ENCODE measurements at places on chromosomes 2 and 18.

DNA sequence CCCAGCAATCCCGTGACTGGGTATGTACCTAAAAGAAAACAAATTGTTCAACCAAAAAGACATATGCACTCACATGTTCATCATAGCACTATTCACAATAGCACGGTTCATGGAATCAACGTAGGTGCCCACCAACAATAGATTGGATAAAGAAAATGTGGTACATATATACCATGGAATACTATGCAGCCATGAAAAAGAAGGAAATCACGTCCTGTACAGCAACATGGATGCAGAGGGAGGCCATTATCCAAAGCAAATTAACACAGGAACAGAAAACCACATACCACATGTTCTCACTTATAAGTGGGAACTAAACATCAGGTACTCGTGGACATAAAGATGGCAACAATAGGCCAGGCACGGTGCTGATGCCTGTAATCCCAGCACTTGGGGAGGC is 207.9 kb upstream of the TNP1 start:
- H3K4me3 ChIP-seq, result no peak overlapping the region
- no peak for DNase-seq
- H3K4me1 ChIP-seq, result peaks cover 6% of the 10 kb centered on the region

DNA sequence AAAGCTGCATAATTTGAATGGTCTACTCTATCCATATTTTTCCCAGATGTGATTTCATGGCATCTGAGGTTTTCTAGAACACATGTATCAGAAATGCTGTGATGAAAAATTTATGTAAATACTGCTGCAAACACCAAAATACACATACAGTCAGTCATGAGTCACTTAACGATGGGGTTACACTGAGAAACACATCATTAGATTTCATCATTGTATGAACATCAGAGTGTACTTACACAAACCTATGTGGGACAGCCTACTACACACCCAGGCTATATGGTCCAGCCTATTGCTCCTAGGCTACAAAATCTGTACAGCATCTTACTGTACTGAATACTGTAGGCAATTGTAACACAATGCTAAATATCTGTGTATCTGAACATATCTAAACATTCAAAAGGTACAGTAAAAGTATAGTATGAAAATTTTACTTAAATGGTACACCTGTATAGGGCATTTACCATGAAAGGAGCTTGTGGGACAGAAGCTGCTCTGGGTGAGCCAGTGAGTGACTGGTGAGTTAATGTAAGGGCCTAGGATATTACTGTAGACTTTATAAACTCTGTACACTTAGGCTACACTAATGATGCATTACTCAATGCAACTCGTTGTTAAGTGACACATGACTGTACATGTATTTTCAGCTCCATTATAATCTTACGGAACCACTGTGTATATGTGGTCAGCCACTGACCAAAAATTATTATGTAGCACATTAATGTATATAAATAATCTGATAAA is 33.5 kb downstream of the PNO1 start:
- peaks cover 8% of the 10 kb centered on the region for H3K36me3 ChIP-seq
- no peak overlapping the region for H3K27ac ChIP-seq
- no peaks in the 10 kb centered on the region for H3K27me3 ChIP-seq

DNA sequence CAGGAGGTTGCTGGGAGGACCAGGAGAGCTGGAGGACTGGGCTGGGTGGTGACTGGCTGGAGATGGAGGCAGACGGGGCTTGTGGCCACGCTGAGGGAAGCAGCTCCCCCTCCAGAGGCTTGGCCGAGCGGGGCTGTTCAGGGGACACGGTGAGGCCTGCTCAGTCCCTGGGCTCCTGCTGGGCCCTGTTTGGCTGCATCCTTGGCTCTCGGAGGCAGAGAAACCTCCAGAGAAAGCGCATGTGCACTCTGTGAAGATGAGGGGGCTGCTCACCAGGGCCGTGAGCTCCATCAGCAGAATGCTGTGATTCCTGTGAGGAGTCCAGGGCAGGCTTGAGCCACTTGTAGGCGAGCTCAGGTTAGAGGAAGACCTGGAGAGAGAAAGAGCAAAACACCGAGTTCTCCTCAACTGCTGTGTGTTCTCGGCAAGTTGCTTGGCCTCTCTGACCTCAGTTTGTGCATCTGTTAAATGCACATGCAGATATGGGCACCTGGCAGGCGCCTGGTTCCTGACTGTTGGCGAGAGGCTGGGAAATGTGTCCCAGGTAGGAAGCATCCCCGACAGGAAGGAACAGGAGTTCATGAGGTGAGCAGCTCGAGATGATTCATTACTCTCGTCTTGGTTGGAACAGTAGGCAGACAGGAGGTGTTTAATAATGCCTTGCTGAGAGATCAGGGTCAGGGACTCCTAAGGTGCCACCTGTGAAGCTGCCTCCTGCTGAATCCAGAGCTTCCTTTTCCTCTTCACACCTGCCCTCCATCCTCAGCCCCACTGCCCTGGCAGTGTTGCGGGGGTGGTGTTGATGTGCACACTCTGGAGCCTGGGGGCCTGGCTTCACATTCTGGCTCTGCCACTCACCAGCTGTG is 941 bp downstream of the ZAP70 start:
- no peak overlapping the region for H3K4me3 ChIP-seq
- H3K27me3 ChIP-seq, result peaks cover 20% of the 10 kb centered on the region
- no peaks in the 10 kb centered on the region for H3K36me3 ChIP-seq
- no peak overlapping the region for H3K27ac ChIP-seq

DNA sequence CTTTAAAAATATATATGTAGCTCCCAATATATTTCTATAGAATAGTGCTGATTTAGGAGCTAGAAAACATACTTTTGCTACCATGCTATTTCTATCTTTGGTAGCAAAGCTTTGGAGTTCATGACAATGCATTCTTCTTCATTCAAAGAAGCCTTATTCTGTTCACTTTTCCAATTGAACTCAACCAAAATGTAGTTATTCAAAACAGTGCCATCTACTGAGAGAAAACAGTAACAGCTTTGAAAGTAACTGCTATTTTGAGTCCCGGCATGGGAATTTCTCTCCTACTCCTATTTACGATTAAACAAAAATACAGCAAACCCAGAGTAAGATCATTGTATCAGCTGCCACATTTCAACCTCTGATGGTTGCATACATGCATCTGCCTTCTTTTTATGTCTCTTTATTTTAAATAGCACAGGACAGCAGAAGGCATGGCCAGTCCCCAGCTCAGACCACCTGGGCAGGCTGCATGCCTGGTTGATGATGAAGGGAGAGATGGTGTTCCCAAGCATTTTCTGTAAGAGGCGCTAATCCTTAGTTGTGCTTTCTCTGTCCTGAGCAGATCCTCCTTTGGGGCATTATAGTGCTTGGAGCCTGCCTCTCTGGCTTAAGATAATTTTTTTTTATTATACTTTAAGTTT is 69.7 kb upstream of the SULT1C3 start:
- no peak overlapping the region for H3K27ac ChIP-seq
- no peaks in the 10 kb centered on the region for H3K36me3 ChIP-seq
- H3K4me1 ChIP-seq, result no peaks in the 10 kb centered on the region

GRCh38 chr18:41693008-41693407 is 262.0 kb upstream of the PIK3C3 start:
- no peaks in the 10 kb centered on the region for H3K4me1 ChIP-seq
- no peak overlapping the region for H3K4me3 ChIP-seq
- no peaks in the 10 kb centered on the region for H3K36me3 ChIP-seq
- no peaks in the 10 kb centered on the region for H3K27me3 ChIP-seq

- H3K36me3 ChIP-seq, result no peaks in the 10 kb centered on the region
- peaks cover 4% of the 10 kb centered on the region for H3K27me3 ChIP-seq
- no peak for DNase-seq
- H3K4me3 ChIP-seq, result no peak overlapping the region
- no peak overlapping the region for H3K27ac ChIP-seq
Measured at GRCh38 chr2:136255648-136256461, 137.9 kb upstream of the CXCR4 start.

- no peaks in the 10 kb centered on the region for H3K36me3 ChIP-seq
- H3K27ac ChIP-seq, result no peak overlapping the region
- no peaks in the 10 kb centered on the region for H3K4me1 ChIP-seq
- no peaks in the 10 kb centered on the region for H3K27me3 ChIP-seq
- H3K4me3 ChIP-seq, result no peak overlapping the region
Measured at GRCh38 chr2:68727683-68728375, 6.8 kb upstream of the ARHGAP25 start.

DNA sequence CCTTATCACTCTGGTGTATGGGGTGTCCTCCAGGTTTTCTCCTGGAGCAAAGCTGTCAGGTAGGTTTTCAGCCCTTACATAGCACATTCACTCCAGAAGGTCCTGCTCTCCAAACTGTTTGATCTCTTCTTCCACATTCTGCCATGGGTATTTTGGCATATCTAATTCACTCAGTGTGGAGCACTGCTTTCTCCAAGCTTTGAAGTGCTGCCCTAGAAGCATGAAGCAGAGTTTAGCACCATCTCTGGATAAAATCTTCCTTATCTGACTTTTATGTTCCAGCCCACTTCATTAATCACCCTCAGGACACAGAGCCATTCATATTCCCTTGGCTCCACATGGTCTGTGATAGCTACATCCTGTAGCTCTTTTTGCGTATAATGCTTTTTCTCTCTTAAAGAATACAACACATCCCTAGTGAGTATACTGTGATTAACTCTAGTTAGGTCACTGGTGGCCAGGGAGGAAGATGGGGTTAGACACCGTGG is 56.7 kb upstream of the ARHGAP28 start:
- no peaks in the 10 kb centered on the region for H3K27me3 ChIP-seq
- H3K27ac ChIP-seq, result no peak overlapping the region
- no peaks in the 10 kb centered on the region for H3K36me3 ChIP-seq
- DNase-seq, result no peak
- no peak overlapping the region for H3K4me3 ChIP-seq
- H3K4me1 ChIP-seq, result peaks cover 1% of the 10 kb centered on the region

DNA sequence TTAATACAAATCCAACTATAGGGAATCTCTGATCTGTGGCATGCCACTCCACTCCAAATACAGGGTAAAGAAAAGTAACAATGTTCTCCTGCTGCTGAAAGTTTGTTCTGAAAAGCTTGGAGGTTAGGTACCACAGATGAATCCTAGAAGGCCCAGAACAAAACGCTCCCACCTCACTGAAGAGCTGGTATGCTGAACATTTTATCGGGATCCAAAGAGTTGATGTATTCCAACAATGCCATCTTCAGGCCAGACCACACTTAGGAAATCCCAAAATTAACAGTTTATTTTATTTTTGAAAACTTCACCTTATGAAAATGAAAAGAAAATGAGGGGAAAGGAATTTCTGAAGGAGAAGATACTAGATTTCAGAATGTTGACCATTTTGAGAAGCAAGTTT is 145.1 kb upstream of the CDH19 start:
- H3K4me3 ChIP-seq, result no peak overlapping the region
- no peak for DNase-seq
- H3K27ac ChIP-seq, result no peak overlapping the region
- no peaks in the 10 kb centered on the region for H3K36me3 ChIP-seq

DNA sequence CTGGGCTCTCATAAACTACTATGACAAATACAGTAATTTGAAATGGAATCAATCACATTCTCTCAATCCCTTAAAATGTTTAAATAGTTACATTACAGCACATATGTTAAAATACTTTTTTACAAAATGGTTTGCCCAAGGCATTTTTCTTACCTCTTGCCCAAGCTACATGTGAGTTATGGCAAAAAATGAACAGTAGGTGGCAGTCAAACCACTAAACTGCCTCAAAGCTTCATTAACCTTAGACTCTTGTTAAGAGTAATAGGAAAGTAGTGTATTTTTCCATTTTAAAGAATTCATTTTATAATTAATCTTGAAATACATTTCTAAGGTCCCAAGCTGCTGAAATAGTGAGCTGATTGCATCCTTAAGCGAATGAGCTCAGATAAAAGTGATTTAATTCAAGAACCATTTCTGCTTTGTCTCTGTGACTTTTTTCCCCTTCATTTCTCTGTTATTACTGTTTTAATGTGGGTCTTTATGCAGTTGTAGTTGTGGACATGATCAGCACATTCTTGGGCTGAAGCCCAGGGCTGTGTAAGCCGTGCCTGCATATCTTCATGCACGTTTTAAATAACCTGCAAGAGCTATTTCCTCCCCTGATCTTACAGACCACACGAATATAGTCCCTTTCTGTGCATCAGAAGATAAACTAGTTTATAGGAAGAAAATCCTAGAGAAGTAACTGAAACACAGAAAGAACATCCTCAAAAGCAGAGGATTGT is 311.8 kb downstream of the LNPK start:
- H3K27ac ChIP-seq, result no peak overlapping the region
- peak; percentile 68 for DNase-seq
- H3K4me3 ChIP-seq, result no peak overlapping the region

DNA sequence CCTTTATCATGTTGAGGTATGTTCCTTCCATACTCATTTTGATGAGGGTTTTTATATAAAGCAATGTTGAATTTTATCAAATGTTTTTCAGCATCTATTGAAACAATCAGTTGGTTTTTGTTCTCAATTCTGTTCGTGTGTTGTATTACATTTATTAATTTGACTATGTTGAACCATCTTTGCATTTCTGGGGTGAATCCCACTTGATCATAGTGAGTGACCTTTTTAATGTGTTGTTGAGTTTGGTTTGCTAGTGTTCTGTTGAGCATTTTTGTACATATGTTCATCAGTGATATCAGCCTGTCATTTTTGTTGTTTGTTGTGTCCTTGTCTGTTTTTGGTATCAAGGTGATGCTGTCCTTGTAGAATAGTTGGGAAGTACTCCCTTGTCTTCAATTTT is 110.9 kb downstream of the MYO3B start:
- no peaks in the 10 kb centered on the region for H3K4me1 ChIP-seq
- H3K27me3 ChIP-seq, result no peaks in the 10 kb centered on the region
- H3K4me3 ChIP-seq, result no peak overlapping the region
- no peaks in the 10 kb centered on the region for H3K36me3 ChIP-seq
- H3K27ac ChIP-seq, result no peak overlapping the region

DNA sequence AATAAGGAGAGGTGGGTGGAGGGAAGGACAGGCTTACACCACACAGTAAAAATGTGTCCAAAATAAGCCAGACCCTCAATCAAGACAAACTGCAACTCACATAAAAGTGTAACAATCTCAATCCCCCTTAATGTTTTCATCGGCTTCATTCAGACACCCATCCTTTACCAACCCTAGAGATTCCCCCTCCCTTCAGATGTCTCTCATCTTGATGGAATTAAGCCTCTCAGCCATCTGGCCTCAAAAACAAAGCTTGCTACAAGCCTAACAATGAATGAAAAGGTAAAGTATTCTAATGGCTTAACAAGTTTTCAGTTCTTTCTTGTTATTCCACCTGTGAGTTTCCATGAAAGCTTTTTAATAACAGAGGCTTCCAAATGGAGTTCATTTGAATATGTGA is 5.2 kb downstream of the RTTN start:
- H3K27ac ChIP-seq, result no peak overlapping the region
- DNase-seq, result no peak
- H3K36me3 ChIP-seq, result peaks cover 44% of the 10 kb centered on the region
- no peaks in the 10 kb centered on the region for H3K4me1 ChIP-seq

DNA sequence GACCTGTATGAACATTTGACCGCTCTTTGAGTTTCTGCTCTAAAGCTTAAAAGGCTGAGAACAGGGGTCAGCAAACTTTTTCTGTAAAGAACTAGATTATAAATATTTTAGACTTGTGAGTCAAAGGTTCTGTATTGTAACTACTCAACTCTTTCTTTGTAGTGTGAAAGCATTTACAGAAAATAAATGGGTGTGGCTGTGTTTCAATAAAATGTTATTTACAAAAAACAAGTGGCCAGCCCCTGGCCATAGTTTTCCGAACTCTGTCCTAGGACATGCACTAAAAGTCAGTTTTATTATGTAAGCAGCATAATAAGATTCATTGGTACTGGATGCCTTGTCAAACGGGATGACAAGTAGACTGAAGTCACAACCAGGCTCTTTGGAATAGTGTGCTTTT is 434.9 kb downstream of the ZEB2 start:
- DNase-seq, result no peak
- no peak overlapping the region for H3K4me3 ChIP-seq
- H3K4me1 ChIP-seq, result peaks cover 6% of the 10 kb centered on the region
- no peaks in the 10 kb centered on the region for H3K36me3 ChIP-seq

Data from mesenchymal stem cell (in vitro differentiated cells and primary cell).